ENCODE measurements at places on chromosomes 12 and 14. TPM values are rescaled to one million over a fixed set of nuclear protein-coding genes. Genes with fewer than 3 reads are reported as not detected.

Gene TMEM132D
- total RNA-seq = not detected

Gene SYNJ2BP
- total RNA-seq = 10.8 TPM

Gene NFATC4
- 0.67 TPM for total RNA-seq

Gene TTC7B
- total RNA-seq = 21.7 TPM

Gene PXMP2
- 35.7 TPM for total RNA-seq

Gene APOF
- not detected for total RNA-seq

Gene TEAD4
- total RNA-seq = 46.8 TPM

Gene GARIN6
- total RNA-seq = not detected

Gene BEGAIN
- 11.8 TPM for total RNA-seq

Gene AQP6
- total RNA-seq = not detected

Gene DNAJC22
- 19.7 TPM for total RNA-seq
